ENCODE measurements at places on chromosomes 1 and 21.

DNA sequence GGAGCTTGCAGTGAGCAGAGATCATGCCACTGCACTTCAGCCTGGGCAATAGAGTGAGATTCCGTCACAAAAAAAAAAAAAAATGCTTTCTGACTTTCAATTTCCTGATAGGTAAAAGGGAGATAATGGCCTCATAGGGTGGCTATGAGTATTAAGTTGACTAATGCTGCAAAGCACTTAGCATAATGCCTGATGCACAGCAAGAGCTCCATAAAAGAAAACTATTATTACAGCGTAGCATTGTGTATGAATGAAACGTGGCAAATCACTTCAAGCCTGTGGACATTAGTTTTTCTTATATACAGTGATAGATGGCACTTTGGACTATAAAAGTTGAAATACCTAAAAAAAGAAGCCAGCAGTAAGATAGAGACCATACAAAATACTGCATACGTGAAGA is 16.8 kb downstream of the FNDC7 start:
- DNase-seq = no peak

- no peak for DNase-seq
Observed at GRCh38 chr1:19419691-19420090, 65.6 kb downstream of the CAPZB start.

DNA sequence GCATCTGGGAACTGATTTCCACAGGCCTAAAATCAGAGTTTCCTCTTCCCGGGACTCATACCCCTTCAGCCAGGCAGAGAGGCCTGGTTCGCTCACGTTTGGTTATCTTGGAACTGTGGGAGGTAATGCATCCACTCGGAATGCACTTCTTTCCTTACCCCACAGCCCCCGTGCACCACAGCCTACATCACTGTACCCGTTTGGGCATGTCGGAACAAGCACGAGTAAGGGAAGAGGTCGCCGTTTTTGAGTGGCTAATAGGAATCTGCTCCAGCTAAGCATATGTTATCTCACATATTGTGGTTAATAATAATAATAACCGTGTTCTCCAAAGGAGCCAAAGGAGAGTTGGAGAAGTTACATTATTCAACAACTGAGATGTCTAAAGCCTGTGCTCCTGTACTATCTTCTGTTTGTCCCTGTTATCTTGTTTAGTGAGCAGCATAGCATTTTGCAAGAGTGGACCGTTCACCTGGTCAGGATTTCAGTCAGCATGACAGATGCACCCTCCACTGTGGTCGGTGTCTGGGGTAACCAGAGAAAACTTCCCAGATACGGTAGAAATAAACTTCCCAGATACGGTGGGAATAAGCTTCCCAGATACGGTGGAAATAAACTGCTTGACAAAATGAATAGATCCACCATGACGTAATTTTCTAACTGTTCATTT is 198.6 kb downstream of the SDCCAG8 start:
- no peak for DNase-seq

- DNase-seq = no peak
Observed at GRCh38 chr1:53165408-53165961, 23.0 kb upstream of the SLC1A7 start.

GRCh38 chr1:101139130-101139529 is 97.7 kb upstream of the S1PR1 start:
- DNase-seq = no peak

GRCh38 chr1:55197099-55197498 is 18.1 kb downstream of the USP24 start:
- no peak for DNase-seq

GRCh38 chr1:205637854-205638468 is 6.2 kb upstream of the ELK4 start:
- no peak for DNase-seq

GRCh38 chr1:166627558-166627957 is 211.7 kb upstream of the POGK start:
- DNase-seq = no peak
